ENCODE measurements at places on chromosomes 12 and 14.

DNA sequence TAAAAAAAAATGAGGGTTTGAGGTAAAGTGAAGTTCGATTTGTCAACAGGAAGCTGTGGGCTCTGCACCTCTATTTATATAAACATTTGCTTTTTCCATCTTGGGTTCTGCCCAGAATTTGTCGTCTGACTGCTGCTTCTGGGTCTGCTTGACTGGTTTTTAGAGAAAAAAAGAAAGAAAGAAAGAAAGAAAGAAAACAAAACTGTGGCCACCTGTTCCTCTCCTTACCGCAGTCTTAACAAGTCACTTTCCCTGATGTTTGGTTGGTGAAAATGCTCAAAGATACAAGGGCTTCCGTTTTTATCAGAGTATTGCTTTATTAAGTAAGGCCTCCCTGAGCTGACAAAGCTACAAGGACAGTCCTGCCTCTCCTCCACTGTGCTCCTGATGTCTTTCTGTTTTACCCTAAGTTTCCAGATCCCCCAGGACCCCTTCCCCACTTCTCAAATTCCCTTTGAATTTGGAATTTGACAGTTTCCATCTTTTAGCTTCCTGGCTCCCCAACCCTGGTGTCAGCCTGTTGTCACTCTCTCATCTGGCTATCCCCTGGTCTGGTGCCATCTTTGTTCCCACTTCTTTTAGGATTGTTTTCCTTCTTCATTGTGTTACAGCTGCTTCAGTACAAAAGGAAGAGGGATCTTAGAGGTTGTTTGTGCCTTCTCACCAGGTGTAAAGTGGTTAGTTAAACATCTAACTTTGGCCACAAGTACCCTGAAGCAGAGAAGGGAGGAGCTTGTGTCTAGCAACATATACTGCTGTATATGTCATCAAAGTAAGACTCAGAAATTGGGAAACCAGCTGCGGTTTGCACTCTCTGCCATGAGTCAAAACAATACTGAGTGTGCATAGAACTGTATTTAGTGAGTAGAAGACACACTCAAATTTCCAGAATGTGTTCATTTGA is 18.0 kb downstream of the MFAP5 start:
- no peak for DNase-seq

DNA sequence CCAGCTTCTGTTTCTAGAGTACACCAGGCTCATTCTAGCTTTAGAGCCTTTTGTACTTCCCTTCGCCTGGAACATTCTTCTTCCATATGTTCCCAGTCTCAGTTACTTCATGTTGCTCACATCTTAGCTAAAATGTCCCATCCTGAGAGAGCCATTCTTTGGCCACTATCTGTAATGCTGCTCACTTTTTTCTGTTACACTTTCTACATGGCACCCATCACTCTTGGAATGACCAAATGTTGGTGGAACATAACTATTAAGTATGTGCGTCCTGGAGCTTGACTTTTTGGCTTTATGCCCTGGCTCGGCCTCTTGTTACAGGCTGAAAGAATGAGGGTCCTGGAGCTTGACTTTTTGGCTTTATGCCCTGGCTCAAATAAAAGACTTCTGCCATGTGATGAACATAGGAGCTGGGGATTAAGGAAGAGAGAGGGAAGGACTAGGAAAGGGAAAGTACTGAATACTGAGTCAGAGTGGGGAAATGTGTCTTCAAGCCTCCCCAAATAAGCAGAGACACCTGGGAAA is 442.9 kb upstream of the ATP2B1 start:
- DNase-seq: no peak

- no peak for DNase-seq
Measured at GRCh38 chr12:41019461-41019860, 168.7 kb upstream of the PDZRN4 start.

- DNase-seq: no peak
Measured at GRCh38 chr14:44163946-44164345, 343.1 kb downstream of the FSCB start.

DNA sequence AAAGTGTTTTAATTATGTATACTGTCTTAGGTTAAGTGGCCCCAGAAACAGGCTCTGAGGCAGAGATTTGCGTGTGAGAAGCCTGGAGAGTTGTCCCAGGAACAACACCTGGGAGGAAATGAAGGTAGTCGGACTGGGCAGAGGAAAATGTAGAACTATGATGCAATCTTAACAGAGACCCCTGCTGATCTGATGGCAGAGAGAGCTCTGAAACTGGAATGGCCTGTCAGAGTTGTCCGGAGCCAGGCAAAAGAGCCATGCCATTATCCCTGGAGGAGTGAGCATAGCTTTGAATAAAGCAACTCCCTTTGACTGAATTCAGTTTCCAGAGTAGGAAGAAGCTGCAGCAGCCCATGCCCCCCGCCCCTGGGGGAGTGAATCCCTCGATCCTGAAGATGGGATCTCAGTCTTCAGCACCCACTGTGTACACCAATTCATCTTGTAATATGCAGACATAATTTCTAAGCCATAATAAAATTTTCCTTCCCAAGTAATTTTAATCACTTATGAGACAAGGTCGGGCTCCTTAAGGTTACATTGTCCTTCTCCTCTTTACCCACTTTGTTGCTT is 264.8 kb downstream of the PDZRN4 start:
- no peak for DNase-seq

DNA sequence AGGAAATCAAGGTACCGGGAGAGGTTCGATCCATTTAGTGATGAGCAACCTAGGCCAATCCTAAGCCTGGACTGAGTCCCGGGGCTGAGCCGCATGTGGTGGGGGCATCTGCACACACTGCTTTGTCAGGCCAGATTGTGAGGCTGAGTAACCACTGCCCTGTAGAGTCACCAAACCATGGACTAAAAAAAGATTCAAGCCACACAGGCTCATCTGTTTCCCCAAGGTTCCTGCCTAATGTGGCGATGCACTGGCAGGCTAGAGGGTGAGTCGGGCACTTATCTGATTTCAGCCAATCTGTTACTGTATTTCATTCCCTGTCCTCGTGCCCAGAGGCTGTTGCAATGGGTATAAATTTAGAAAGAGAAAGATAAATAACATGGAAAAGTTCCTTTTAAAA is 140.8 kb downstream of the TTC7B start:
- no peak for DNase-seq

- no peak for DNase-seq
Measured at GRCh38 chr12:2739832-2740641, 54.7 kb upstream of the FKBP4 start.

- no peak for DNase-seq
Measured at GRCh38 chr12:104586351-104586919, 129.7 kb downstream of the CHST11 start.

GRCh38 chr14:96062010-96062409 is 22.8 kb downstream of the C14orf132 start:
- no peak for DNase-seq

- no peak for DNase-seq
Measured at GRCh38 chr12:54549774-54550451, 512 bp downstream of the PDE1B start.

Data from Karpas-422 (cell line).